M059J (cell line): ENCODE measurements at places on chromosomes 11 and 22. TPM values are rescaled to one million over a fixed set of nuclear protein-coding genes. Genes with fewer than 3 reads are reported as not detected.

Gene MB
- 0.30 and 0.94 TPM in 2 replicates for total RNA-seq

Gene VWCE
- not detected in 2 replicates for total RNA-seq

Gene TMEM191B
- 0.76 TPM in 1 of 2 replicates, not detected in the other for total RNA-seq

Gene WT1
- total RNA-seq: 4.6 and 5.9 TPM in 2 replicates

Gene RPUSD4
- total RNA-seq: 12.0 and 25.9 TPM in 2 replicates

Gene APOL3
- 11.7 and 12.4 TPM in 2 replicates for total RNA-seq

Gene TREH
- not detected in 2 replicates for total RNA-seq

Gene CFAP300
- 2.5 and 5.6 TPM in 2 replicates for total RNA-seq

Gene MS4A13
- total RNA-seq: not detected in 2 replicates

GRCh38 chr22:35708453-35708852, 9.2 kb upstream of the APOL5 start:
- no peak for DNase-seq

DNA sequence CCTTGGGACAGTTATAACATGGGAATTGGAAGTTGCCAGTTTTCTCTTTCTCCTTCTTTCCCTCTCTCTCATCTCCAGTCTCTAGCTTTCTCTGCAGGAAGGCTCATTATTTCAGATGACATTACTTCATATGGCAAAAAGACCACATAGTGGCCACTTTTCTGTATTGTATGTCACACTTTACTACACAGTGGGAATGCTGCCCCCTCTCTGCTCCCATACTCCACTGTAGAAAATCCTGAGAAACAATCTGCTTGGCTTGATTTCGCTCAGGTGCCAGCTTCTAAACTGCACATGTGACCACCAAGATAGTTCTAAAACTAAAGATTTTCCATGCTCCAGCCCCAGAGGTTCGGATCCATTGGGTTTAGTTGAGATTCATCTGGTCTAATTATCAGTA, 860.7 kb upstream of the CCDC90B start:
- DNase-seq: no peak

- no peak for DNase-seq
Measured at GRCh38 chr11:45794169-45794568, 10.8 kb upstream of the SLC35C1 start.

GRCh38 chr11:65861533-65862183, 1.4 kb downstream of the MUS81 start:
- no peak for DNase-seq

- DNase-seq: no peak
Measured at GRCh38 chr11:61183645-61184044, 19.7 kb upstream of the PGA3 start.

GRCh38 chr11:126929179-126930061, 71.2 kb downstream of the KIRREL3 start:
- peak; percentile 47 for DNase-seq

DNA sequence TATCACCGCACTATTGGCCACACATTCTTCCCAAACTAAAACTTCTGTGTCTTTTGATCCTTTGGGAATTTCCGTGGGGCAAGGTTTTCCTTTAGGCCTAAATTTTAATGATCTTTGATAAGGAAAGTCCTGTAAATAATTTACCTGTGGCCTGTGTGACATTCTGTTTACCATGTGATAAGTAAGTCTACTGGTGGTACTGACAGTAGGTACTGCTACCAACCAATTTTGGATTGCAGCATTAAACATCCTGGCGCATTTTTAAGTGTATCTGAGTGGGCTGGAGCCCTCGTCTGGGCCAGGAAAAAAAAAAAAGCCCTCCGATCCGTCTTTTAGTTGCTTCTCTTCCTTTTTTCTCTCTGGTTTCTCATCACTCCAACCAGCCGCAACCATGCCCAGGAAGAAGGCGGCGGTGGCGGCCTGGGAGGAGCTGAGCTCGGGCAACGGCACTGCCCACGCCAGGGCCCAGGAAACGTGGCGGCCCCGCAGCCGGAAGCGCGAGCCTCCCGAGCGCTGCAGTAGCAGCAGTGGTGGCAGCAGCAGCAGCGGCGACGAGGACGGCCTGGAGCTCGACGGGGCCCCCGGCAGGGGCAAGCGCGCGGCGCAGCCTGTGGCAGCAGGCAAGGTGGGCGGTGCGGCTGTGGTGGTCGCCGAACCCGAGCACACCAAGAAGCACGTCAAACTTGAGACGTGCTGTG, 33.6 kb downstream of the ASRGL1 start:
- no peak for DNase-seq

GRCh38 chr11:14872032-14872431, 20.0 kb downstream of the CYP2R1 start:
- DNase-seq: no peak

- no peak for DNase-seq
Measured at GRCh38 chr11:78986305-78986704, 411.6 kb upstream of the NARS2 start.

DNA sequence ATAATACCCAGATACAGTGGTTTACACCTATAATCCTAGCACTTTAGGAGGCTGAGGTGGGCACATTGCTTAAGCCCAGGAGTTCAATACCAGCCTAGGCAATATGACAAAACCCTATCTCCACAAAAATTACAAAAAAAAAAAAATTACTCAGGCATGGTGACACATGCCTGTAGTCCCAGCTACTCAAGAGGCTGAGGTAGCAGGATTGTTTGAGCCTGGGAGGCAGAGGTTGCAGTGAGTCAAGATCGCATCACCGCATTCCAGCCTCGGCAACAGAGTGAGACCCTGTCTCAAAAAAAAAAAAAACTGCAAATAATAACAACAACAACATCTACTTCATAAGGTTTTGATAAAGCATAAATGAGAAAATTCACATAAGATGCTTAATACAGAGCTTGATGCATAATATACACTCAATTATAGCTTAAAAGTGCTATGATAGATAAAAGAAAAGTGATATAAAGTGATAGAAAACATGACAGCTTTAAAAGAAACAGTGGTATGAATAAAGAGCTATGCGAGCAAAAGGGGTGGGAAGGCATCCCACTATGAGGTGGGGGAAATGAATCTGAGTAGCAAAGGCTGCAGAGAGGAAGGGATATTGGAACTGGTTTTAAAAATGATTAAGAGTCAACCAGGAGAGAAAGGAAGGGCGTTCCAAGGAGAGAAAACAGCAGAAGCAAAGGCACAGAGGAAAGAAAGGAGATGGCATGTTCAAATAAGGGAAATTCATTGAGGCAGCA, 197.6 kb downstream of the KIF18A start:
- peak; percentile 96 for DNase-seq

GRCh38 chr11:2575591-2576051, 124.2 kb downstream of the KCNQ1OT1 start:
- DNase-seq: no peak

DNA sequence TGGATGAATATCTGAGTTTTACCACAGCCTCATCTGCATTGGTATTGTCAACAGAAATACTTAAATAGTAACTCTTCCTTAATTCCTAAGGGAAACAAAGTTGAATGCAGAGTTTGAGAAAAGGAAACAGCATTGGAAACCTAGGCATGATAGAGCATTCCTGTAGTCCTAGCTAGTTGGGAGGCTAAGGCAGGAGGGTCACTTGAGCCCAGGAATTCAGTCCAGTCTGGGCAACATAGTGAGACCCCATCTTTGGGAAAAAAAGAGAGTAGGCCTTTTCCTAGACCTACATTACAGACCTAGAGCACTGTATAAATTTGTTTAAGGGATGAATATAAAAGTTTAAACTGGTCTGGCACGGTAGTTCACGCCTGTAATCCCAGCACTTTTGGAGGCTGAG, 13.4 kb downstream of the PAFAH1B2 start:
- DNase-seq: no peak

GRCh38 chr11:128336203-128336602, 251.2 kb downstream of the ETS1 start:
- peak; percentile 100 for DNase-seq

GRCh38 chr22:45548247-45548840, 45.7 kb downstream of the FBLN1 start:
- no peak for DNase-seq

DNA sequence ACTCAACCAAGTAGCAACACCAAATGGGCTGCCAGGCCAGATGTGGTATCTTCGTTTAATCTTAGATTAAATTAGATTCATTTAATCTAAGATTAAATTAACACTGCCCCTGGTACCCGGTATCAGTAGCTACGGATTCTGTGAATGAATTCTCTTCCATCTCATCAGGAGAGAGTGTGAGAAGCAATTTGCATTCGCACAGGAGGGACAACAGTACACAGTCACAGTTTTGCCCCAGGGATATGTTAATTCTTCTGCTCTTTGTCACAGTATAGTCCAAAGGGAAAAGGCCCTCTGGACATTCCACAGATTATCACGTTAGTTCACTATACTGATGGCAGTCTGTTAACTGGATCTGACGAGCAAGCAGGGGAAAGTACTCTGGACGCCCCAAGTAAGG, 22.9 kb downstream of the ASCL2 start:
- DNase-seq: peak; percentile 5

- DNase-seq: no peak
Measured at GRCh38 chr22:35128637-35129036, 62.7 kb downstream of the ISX start.

- no peak for DNase-seq
Measured at GRCh38 chr11:118837868-118838267, 45.8 kb upstream of the CXCR5 start.

DNA sequence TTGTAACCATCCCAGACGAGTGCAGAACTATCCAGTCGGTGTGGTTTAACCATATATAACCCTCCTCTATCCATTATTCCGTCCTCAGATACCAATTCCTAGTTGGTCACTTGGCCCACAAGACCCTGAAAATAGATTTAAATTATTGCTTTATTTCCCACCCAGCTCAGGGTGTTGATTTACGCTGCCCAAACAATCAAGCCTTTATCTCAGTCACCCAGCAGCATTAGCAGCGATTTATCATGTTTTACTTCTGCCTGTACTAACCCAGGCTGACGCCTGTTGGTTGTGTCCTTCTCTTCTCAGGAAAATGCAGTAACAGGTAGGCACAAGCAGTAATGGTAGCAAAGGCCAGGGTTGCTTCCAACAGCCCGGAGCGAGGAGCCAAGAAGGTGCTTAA, 81.2 kb downstream of the DSCAML1 start:
- no peak for DNase-seq

DNA sequence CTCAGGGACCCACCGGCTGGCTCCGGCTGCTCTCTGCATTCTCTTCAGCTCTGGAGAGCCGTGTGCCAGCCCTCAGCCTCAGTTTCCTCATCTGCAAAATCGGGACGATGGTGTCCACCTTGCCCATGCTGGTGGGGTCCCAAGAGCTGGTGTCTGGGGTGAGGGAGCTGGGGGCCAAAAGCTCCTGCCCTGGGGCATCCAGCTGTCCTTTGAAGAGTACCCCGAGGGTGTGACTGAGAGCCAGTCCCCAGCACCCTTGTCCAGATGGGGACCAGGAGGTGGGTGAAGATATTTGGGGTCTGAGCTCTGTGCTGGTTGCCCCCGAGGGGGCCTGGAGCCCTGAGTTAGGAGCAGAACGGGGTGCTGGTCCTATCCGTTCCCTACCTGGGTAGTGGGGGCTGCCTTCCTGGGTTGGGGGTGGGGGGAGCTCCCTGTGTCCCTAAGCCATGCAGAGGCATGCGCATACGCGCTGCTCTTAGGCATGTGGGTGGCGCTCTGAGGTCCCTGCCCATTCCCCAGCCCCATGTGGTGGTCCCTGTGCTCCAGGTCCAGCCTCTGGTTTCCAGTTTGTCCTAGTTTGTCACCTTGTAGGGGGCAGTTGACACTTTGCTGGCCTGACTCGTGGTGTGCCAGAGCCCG, 4.9 kb downstream of the LRP5 start:
- no peak for DNase-seq

DNA sequence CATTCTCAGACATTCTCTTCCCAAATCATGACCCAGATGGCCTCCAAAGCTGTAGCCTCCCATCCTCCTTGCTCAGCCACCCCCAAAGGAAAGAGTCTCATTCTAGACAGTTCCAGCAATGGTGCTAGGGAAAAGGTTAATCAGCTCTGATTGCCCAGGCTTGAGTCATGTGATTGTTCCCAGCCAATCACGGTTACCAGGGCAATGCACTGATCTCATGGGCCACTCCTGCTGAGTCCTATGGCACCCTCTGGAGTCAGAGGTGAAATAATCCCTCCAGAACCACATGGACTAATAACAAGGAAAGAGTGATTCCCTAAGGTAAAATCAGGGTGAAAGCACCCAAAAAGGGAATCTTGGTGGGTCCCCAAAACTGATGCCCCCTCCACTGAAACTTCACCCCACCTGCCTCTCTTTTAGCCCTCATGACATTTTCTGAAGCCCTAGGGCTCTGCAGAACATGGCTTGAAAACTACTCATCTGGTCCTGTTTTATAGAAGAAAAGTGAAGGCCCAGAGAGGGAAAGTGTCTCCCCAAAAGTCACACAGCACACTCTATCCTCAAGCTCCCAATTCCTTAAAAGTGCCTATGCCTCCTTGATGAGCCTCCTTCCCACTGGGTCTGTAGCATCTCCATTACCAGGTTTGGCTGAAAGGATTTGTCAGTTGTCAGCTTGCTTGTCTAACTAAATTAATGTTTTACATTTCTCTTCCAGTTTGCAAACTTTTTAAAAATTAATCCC, 203.7 kb downstream of the MN1 start:
- DNase-seq: peak; percentile 48

DNA sequence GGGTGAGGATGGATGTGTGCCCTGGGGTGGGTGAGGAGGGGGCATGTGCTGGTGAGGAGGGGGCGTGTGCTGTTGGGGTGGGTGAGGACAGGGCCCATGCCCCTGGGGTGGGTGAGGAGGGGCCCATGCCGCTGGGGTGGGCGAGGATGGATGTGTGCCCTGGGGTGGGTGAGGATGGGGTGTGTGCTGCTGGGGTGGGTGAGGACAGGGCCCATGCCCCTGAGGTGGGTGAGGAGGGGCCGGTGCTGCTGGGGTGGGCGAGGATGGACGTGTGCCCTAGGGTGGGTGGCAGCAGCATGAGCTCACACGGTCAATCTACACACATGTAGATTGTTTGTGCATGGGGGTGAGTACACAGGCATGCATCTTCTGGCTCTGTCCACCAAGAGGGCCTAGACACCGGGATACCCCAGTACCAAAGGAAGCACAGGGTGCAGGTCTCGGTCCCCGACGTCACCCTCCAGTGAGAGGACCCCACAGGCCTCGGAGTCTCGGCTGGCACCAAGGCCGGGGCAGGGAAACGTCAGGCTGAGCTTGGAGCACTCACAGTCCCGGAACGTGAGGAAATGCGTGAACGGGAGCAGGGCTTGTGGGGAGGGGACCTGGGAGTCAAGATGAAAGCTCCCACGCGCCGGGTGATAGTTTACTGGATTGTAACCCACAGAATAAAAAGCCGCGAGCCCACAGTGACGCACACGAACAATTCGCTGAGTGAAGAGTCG, 37.4 kb upstream of the TOLLIP start:
- no peak for DNase-seq

DNA sequence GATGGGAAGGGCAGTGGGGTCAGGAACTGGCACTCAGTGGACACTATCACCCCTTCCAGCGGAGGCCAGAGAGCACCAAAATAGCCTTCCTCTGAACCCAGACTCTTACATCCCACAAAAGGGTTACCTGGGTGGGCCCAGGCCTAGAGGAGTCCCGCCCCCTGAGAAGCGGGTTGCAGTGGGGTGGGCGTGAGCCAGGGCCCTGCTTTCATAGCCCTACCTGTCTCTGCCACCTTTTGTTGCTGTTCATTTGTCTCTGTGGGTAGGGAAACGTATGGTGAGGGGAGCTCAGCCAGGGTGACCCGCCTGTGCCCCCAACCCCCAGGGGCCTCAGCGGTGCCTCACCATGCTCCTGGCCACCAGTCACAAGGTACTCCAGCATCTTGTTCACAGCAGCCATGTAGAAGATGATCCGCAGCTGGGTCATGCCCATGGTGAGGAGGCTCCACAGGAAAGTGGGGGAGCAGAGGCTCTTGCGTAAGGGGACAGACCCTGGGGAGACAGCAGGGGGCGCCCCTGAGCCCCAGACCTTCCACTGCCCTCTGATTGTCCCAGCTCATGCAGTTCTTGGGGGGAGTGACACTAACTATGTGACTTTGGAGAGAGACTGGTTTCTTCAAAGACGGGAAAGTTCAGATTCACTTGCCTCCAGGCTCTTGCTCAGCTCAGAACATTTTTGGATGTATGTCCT, 24.0 kb downstream of the SLC43A1 start:
- DNase-seq: no peak
